ENCODE measurements at places on chromosomes 7 and 10.

DNA sequence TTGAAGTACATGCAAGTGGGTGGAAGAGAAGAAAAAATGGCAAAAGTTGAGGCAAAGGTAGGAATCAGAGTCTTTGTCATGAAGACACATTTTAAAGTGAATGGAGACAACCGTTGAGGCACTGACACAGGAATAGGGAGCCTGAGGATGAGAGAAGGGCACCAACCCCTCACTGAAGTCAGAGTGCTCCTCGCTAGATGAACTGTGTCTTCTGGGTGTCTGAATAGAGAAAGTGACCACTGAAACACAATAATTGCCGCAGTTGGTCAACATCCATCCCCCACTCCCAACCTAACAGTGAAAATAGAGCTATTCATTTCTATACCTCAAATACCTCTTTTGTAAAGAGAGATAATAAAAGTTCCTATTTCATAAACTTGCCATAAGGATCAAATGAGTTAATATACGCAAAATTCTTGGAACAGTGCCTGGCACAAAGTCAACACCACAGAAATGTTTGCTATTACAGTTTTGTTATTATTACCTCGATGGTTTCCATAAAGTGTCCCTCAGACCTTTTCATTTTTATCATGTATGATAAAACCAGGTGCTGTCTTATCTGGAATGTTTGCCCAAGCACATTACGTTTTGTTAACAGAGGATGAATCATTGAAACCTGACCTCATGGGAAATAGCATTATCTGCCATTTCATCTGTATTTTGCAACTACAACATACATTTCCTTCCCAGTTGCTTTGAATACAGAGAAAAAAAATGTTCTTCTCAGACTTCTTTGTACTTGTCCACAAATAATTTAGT, 61.8 kb upstream of the SP4 start:
- H3K27ac ChIP-seq = no peak overlapping the region
- ATAC-seq = no peak
- H3K4me3 ChIP-seq = no peak overlapping the region
- no peaks in the 10 kb centered on the region for H3K36me3 ChIP-seq

- peaks cover 25% of the 10 kb centered on the region for H3K27me3 ChIP-seq
- no peak within 1 kb of the TSS for H3K27ac ChIP-seq
- peak within 1 kb of the TSS; percentile 15 for H3K4me3 ChIP-seq
- H3K36me3 ChIP-seq = no peaks in the 10 kb centered on the region
- peak; percentile 19 for ATAC-seq
These were observed at the start of gene PAPOLB for GRCh38 chr7:4861673-4862072. TSS of gene PAPOLB (minus strand) at chr7:4862030. CDS start at chr7:4861810, 220 bp downstream.

DNA sequence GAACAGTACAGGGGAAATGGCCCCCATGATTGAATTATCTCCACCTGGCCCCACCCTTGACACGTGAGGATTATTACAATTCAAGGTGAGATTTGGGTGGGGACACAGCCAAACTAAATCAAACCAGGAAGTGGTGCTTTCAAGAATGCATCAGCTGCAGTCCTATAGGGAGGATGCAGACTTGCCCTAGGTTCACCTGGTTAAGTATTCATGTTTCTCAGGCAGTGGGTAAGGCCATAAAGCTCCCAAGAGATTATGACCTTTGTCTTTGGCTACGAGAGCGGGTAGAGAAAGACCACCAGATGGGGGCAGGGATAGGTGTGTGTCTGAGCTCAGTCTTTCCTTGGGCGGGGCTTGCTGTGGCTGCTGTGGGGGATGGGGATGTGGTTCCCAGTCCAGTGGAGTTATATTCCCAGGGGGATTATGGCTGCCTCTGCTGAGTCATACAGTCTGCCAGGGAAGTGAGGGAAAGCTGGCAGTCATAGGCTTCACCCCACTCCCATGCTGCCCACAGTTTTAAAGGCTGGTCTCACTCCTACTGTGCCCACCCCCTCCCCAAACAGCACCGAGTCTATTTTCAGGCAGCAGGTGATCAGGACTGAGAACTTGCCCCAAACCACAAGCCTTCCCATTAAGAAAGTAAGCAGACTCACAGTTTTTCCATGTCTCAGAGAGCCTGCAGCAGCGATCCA, 8.4 kb upstream of the R3HCC1L start:
- peaks cover 19% of the 10 kb centered on the region for H3K27me3 ChIP-seq
- no peaks in the 10 kb centered on the region for H3K36me3 ChIP-seq
- no peak overlapping the region for H3K27ac ChIP-seq
- no peaks in the 10 kb centered on the region for H3K4me1 ChIP-seq
- no peak for ATAC-seq

DNA sequence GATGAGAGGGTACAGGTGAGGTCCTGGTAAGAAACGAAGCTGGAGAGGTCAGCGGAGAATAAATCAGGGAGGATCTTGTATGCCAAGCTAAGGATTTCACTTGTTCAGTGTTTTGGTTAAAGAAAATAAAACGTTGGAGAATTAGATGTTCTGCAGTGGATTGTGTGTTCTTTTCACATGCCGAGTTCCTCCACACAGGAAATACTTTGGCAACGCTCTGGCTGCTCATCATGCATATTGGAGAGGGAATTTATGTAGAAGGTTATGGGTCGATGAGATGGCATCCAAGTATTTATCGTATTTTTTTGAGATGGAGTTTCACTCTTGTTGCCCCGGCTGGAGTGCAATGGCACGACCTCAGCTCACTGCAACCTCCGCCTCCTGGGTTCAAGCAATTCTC, 11.0 kb downstream of the RPS24 start:
- no peak overlapping the region for H3K4me3 ChIP-seq
- no peaks in the 10 kb centered on the region for H3K4me1 ChIP-seq
- ATAC-seq = no peak
- H3K27me3 ChIP-seq = no peaks in the 10 kb centered on the region
- H3K27ac ChIP-seq = no peak overlapping the region

DNA sequence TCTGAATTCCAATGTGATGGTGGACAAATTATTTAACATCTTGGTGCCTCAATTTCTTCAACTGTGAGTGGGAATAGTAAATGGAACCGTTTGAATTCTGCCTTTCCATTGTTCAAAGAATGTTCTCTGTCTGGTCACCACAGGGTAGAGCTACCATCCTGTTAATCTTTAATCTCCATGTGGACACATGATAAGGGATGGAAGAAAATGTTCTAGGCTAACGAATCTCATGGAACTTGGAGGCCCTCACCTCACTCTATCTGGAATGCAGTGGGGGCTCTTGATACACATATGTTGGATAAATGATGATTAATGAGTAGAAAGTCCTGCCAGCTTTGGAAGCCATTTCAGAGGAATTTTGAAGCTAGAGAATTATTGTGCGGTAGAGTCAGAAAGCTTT, 118.5 kb upstream of the HABP2 start:
- no peak overlapping the region for H3K27ac ChIP-seq
- no peaks in the 10 kb centered on the region for H3K36me3 ChIP-seq
- no peaks in the 10 kb centered on the region for H3K27me3 ChIP-seq
- no peaks in the 10 kb centered on the region for H3K4me1 ChIP-seq

GRCh38 chr7:133052826-133053225, 29.1 kb downstream of the CHCHD3 start:
- no peak overlapping the region for H3K4me3 ChIP-seq
- H3K27me3 ChIP-seq = no peaks in the 10 kb centered on the region
- no peak for ATAC-seq
- H3K27ac ChIP-seq = peak overlapping the region; percentile 57
- peaks cover 21% of the 10 kb centered on the region for H3K4me1 ChIP-seq

DNA sequence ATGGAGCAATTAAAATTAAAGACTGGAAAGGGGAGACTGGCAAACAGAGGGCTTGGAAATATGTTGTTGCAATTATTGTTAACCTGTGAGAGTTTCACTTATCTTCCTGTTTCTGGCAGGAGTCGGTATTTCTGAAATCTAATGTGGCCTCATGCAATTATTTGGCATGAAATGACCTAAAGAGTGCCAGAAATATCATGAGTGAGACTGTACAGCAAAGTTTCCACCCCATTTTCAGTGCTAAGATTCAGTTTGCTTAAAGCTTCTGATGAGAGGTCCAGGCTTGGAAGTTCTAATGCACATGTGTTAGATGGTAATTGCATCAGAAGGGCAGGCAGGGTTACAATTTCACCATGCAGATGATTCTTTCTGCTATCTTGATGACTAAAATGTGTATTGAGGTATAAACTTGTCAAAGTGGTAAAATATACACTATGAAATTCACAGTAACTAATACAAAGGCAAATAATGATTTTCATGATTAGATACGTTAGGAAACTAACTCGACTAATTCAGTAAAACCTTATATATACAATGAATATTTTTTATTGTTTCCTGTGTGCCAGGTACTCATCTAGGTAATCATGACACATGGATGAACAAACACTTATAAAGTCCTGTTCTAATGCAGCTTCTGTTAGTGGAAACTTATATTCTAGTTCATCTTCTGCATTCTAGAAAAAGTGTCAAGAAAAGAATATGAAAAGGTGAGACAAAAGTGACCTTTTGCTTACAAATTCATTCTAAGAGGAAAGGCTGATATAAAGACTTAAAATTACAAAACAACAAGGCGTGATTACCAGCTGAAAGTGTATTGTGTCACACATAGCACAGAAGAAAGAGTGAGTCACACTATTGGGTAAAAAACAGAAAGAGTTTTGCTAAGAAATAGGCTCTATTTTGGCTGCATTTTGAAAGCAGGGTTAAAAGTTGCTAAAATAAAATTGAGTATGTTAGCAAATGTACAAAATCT, 533.4 kb upstream of the SEMA3D start:
- H3K4me3 ChIP-seq = no peak overlapping the region
- ATAC-seq = peak; percentile 71

DNA sequence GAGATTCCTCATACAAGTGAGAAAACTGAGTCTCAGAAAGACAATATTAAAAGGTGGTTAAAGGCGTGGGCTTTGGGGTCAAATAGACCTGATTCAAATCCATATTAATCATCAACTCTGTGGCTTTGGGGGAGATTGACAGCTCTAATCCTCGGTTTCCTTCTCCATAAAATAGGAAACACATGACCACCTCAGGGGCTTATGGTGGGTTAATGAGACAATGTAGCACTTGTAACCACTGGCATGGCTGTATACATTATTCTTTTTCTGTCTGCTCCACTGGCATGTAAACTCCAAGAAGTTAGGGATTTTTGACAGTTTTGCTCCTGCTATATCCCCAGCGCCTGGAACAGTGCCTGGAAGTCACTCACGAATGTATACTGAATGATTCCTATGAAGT, 120.8 kb upstream of the GAD2 start:
- no peaks in the 10 kb centered on the region for H3K4me1 ChIP-seq
- H3K27ac ChIP-seq = no peak overlapping the region
- H3K36me3 ChIP-seq = no peaks in the 10 kb centered on the region
- no peaks in the 10 kb centered on the region for H3K27me3 ChIP-seq

DNA sequence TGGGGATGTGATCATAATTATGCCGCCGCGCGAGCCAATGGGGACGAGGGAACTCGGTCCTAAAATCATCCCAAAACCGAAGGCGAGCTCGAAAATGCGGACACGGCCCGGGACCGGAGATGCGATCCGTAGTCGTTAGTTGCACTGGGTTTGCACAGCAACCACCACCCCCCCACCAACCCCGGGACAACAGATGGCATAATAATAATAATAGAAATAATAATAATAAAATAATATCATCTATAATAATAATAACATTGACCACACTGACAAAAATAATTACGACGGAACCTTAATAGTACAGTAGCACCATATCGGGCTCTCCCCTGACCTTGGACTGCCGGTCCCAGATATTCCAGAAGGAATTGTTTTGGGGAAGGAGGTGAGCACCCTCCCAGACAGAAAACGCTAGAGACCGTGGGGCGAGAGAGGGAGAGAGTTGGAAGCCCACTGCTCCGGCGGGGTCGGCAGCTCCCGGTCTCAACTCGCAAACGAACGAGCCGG, 1.1 kb upstream of the EMX2 start:
- H3K27me3 ChIP-seq = peaks cover 100% of the 10 kb centered on the region
- no peak for ATAC-seq

Data from gastroesophageal sphincter (tissue), 4 donors.